ENCODE measurements at places on chromosomes 6 and 20. TPM values are rescaled to one million over a fixed set of nuclear protein-coding genes. Genes with fewer than 3 reads are reported as not detected.

GRCh38 chr6:46730921-46731461 lies 4.2 kb downstream of the PLA2G7 start:
- DNase-seq, result no peak

GRCh38 chr6:167779129-167779992 lies 47.4 kb upstream of the AFDN start:
- no peak for DNase-seq

GRCh38 chr6:94278146-94278545 lies 858.8 kb upstream of the EPHA7 start:
- no peak for DNase-seq

DNA sequence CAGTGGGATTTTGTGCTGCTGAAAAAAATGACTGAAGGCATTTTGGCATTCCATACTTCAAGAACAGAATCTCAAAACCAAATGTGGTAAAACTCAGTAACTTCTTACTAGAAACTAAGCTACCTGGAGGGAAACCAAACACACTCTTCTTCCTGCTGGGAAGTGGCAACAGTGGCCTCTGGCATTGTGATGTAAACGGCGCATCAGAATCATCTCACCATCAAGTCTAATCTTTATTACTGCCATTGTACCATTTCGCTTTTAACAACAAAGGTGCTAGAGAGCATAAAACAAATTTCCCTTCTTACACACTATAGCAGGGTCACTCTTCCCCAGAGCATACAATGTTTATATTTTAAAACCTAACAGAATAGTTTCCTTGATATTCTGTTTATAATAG lies 101.6 kb upstream of the CEP162 start:
- DNase-seq, result no peak

- DNase-seq, result no peak
Measured at GRCh38 chr6:131036143-131036542, 26.9 kb downstream of the EPB41L2 start.

DNA sequence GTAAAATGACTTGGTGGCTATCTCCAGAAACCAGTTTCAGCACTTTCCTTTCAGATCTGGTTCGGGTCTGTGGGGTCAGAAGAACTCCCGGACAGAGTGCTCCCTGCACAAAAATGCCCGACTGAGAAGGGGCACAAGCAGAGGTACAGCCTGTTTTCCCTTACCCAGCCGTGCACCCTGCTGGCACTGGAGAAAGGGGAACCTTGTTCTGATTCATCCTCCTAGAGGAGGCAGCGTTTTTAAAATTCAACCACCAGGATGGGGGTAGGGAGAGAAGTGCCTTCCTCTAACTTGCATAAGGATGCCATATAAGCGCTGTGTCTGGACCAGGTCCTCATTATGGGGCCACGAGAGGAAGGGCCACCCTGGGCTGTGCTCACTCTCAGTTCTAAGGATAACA lies 17.6 kb downstream of the RIMS4 start:
- no peak for DNase-seq

The GSTA3 gene
- total RNA-seq, result not detected

DNA sequence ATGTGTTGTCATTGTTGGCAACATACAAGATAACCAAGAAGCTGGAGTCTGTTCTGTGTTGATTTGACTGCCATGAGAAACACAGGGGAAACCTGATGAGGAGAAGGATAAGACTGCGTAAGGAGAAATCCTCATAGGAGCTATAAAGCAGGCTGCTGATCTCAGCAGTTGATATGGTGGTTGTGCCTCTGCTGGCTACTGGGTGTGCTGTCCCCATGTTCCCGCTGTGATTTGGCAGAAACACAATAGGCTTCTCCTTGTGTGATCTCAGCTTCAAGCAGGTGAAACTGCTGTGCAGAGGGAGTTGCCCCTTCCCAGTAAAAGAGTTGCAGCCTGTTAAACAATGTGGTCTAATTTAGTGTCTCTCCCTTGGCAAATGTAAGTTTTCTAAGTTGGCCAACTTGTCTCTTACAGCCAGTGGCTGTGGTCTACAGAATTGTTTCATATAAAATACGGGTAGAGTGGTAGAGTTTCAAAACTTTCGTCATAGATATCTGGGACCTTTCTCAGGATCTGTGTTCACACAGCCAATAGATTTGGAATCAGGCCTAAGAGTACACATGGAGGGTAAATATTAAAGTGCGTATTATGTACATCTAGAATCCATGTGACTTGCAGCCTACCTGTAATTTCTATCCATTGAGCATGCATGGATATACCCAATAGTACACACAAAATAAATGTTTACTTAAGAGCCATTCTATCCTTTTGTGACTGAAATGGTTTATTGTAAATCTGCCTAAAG lies 78.4 kb downstream of the RNF144B start:
- no peak for DNase-seq

The LY6G6F gene
- 0.36 TPM for total RNA-seq

DNA sequence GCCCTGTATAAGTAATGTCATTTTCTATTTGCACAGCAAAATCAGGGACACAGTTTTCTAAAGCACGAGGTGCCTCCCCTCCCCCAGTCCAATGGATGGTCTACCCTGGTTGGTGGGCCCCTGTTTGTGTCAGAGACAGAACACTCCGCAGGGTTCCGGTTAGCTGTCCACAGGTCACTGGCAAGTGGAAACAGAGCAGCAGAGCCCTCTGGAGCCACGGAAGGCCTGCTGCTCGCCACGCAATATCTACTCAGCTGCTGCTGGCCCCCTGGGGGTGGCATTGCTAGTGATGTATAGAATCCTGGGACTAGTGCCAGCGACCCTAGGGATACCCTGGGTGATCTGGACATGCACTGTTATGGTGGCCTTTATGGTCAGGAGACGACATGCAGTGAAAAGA lies 50.4 kb downstream of the RIN2 start:
- no peak for DNase-seq

The RHAG gene
- 0.64 TPM for total RNA-seq

The ZNF334 gene
- total RNA-seq, result 30.8 TPM

DNA sequence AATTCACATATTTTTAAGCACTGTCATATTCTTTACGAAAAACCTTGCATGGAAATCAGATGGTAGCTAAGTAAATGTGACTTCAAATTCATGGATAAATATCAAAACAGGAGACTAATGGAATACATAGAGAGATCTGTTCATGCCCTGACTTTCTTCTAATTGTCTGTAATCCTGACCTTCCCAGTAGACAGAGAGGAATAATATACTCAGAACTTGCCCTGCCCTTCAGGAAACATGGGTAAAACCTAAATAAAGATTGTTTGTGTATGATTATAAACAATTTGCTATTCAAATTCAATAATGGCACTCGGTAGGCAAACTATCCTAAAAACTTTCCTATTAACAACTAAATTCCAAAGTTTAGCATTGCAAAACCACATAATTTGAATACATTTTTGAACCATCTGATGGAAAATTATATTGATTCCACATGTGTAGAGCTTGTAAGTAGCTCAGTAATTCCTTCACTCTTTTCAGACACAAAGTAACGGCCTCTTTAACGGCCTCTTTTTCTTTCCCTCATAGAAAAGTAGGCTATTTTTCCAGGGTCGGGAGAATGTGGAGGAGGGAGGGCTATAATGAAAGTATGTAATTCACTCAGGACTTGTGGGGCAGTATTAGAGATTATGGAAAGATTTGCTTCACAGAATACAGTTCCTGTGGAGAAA lies 227.6 kb downstream of the ALDH8A1 start:
- DNase-seq, result no peak

- DNase-seq, result no peak
Measured at GRCh38 chr6:108436771-108437170, 123.9 kb upstream of the FOXO3 start.

DNA sequence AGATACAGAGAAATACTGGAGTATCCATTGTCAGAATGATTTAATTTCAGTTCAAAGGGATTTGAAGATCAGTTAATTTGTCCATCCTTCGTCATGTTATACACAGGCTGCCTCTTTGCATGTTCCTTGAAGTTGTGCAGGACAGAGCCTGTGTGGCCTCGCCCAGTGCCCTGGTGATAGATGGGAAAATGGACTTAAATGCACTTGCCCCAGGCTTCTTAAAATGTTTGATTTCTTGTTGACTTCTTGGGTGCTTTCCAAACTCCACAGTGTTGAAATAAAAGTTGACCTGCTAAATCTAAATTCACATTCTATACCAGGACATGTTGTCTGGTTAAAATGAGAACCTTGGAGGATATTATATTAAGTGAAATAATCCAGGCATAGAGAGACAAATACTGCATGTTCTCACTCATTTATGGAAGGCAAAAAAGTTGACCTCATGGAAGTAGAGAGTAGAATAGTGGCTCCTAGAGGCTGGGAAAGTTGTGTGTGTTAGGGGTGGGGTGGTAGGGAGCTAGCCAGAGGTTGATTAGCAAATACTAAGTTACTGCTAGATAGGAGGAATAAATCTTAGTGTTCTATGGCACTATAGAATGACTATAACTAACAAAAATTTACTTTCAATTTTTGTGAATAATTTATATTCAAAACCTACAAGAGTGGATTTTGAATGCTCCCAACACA lies 25.3 kb downstream of the MARCKS start:
- DNase-seq, result no peak

GRCh38 chr20:20851385-20851784 lies 138.9 kb upstream of the RALGAPA2 start:
- no peak for DNase-seq

The ADGB gene
- 0.36 TPM for total RNA-seq

DNA sequence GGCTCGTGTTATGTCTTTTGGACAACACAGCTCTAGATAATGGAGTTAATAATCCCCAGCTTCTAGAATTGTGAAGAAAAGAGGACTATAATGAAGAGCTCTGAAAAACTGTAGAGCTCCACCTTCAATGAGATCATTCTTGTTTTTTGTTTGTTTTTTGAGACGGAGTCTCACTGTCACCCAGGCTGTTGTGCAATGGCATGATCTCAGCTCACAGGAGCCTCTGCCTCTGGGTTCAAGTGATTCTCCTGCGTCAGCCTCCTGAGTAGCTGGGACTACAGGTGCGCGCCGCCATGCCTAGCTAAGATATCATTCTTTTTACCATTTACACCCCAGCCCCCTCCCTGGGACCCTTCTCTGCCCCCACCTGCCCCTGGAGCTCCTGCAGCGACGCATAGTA lies 36.6 kb downstream of the ERGIC3 start:
- no peak for DNase-seq

DNA sequence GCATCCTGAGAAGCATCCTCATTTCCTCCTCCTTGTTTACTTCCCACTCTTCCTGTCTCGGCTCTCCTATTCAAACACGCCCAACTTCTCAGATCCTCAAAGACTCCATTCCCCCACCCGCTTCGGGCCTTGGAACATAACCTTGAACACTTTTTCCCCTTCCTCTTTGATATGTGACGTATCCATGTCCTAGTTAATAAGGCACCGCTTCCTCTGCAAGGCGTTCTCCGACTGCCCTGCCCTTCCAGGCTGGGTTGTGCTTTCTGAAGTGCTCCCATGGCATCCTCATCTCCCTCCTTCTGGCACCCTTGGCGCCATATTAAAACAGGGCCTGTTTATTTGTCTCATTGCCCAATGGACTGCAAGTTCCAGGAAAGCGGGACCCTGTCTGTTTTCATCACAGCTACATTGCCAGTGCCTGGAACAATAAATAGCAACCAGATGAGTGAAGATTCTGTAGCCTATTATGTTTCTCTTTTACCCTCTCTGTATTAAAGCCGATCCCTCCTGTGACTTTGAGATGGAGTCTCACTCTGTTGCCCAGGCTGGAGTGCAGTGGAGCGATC lies 115.3 kb upstream of the TRAF3IP2 start:
- no peak for DNase-seq

The DDR1 gene
- total RNA-seq, result 139 TPM

DNA sequence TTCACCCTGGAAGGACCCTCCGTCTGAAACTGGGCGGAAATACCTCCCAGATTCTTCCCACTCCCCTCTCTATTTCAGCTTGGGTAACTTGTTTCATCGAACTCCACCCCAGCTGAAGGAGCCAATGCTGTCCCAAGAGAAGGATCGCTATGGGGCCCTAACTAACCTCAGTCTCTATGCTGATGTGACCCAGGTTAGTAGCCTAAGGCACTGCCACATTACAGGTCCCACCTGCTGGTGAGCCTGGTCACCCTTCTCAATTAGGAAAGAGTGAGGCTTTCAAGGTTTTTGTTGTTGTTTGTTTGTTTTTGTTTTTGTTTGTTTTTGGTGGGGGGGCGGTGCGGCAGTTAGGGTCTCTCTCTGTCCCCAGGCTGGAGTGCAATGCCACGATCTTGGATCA lies 168.4 kb downstream of the OR2B2 start:
- no peak for DNase-seq

DNA sequence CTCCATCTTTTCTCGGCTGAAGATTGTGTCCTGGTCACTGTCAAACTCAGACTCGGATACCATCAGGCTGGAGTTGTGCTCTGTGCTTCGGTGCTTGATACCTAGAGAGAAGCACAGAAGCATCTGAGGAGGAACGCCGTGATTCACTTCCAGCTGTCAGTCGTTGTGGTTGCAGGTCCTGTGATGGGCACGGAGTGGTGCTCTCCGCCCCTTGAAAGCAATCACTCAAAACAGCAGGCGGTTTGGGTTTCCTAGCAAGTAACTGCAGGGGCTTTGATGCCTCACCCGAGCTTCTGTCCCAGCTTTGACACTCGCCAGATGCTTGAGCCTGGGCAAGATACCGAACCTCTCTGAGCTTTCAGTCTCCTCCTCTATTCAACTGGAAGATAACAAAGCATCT lies 52.5 kb downstream of the ALDH5A1 start:
- no peak for DNase-seq

GRCh38 chr20:53662595-53662994 lies 69.0 kb upstream of the ZNF217 start:
- DNase-seq, result no peak

All from cerebellum (tissue), 4 donors.